ENCODE measurements at places on chromosomes 16 and 17.

DNA sequence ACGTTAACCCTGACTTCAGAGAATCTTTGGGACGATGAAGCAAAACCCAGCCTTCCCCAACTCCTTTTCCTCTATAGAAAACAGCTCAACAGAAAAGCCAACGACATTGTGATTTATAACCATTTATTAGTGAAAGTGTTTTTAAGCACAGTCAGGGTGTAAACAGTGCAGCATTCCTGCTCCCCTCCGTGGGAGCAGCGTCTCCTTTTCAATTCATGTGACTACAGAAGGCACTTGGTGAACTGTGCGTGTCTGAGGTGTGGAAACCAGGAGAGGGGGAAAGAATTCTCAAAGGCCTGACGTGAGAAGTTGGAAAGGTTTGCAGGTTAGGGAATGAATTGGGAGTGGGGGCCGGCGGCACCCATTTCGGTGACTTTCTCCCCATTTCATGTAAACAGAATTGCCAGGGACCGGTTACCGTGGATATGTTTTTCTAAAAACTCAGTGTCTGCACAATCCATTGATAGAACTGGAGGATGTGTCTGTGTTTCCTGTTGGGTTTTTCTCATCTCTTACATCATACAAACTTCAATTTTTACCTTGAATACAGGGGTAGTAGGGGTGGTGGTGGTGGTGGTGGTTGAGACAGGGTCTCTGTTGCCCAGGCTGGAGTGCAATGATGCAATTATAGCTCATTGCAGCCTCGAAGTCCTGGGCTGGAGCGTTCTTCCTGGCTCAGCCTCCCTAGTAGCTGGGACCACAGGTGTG lies 53.1 kb downstream of the NDE1 start:
- no peak for DNase-seq

DNA sequence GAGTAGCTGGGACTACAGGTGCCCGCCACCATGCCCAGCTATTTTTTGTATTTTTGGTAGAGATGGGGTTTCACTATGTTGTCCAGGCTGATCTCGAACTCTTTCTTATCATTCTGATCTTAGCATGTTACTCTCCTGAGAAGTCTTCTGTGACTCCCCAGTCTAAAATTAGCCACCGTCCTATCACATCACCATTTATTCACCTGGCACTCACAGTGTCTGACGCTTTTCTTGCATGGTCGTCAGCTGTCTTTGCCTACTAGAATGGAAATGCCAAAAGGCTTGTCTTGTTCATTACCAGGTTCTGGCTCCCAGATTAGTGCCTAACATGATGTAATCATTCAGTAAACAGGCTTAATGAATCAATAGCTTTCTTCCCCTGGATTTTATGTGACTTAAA lies 23.8 kb downstream of the TOM1L1 start:
- DNase-seq: no peak

DNA sequence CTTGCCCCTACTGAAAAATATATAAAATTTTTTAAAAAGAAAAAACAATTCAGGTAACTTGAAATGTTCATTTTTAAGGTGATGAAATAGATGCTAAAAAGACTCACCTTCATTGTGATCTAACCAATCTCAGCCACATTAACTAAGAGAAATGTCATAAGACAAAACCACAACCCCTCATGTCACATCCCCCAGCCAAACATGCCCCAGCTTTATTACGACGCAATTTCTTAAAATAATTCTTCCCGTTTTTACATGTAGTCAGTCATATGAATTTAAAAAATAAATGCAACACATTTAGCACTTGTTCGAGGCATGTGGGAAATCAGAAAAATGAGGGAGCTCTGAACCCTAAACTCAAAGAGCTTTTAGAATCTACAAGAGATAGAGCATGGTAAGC lies 9.5 kb downstream of the AMFR start:
- no peak for DNase-seq

- DNase-seq: no peak
Measured at GRCh38 chr17:77909236-77909635, 49.3 kb upstream of the TNRC6C start.

GRCh38 chr17:45103269-45103795 lies 29.0 kb downstream of the PLCD3 start:
- no peak for DNase-seq

DNA sequence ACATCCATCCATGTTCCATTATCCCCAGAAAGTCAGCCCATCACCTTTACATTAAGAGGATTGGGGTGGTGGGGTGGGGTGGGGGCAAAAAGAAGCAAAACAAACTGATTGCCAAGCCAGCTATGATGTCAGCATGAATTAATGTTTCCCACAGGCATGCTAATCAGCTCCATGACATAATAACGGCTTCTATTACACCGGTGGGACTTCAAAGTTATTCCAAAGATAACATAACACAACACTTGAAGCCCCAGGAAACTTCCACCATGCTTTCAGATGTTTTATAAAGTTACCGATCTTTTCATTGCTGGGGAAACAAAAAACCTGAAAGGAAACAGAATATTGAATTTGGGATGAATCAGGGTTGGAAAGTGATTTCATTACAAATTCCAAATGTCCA lies 155.9 kb upstream of the IRX5 start:
- no peak for DNase-seq

DNA sequence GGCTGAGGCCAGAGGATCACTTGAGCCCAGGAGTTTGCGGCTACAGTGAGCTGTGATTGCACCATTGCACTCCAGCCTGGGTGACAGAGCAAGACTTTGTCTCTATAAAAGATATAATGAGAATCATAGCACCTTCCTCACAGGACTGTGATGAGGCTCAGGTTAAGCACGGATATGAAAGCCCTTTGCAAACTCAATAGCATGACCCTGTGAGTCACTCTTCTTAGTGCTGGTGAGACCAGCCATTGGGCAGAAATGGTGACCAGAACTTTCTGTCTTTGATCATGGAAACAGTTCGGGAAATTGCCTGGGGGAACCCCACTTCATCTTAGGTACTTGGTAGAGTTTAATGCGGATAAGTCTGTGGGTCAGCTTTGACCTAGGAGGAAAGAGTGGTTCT lies 144.2 kb downstream of the PRKCB start:
- DNase-seq: no peak

DNA sequence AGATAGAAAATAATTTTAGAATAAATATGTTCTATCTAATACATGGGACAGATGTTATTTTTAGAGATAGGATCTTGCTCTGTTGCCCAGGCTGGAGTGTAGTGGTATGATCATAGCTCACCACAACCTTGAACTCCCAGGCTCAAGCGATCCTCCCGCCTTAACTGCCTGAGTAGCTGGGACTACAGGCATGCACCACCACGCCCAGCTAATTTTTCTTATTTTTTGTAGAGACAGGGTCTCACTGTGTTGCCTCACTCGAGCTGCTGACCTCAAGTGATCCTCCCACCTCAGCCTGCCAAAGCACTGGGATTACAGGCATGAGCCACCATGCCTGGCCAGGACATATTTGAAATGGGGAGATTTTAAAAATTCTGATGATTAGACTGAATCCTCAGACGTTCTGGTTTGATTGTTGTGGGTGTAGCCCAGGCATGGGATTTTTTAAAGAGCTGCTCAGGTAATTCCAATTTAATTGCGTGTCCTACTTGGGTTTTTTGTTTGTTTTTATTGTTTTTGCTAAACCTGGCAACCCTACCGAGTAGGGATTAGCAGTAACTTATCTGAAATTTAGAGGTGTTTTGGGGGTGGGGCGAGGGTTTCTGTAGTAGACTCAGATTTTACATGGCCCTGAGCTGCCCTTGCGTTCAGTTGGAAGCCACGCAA lies 142.9 kb downstream of the RAB11FIP4 start:
- DNase-seq: no peak

DNA sequence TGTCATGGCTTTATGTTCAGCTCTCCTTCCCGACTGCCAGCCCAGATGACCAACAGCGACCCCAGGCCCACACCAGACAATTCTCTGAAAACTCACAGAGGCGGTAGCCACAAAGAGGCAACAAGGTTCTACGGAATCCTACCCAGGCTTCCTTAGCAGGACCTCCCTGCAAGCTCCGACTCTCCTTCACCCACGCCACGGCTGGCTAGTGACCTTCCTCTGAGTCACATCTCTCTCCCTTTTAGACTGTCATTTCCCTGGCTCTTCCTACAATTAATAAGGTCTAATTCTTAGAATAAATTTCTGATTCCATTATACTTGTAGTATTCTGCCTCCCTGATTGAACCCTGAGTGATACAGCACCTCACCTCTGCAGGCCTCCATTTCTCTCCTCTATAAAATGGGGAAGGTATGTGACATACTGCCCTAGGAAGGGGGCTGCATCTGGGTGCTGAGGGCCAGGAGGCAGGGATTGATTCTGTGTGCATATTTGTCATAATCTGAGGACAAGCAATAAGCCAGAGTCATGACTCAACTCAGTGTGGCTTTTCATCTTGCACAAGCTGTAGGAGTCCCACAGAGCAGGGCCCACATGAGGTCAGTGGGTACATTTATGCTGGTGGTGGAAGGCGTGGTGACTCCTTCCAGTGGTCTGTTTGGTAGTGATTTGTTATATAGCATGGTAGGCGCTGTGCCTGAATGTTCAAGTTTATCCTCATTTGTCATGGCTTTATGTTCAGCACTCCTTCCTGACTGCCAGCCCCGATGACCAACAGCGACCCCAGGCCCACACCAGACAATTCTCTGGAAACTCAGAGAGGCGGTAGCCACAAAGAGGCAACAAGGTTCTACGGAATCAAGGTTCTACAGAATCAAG lies 46.2 kb downstream of the SMPD3 start:
- DNase-seq: no peak

DNA sequence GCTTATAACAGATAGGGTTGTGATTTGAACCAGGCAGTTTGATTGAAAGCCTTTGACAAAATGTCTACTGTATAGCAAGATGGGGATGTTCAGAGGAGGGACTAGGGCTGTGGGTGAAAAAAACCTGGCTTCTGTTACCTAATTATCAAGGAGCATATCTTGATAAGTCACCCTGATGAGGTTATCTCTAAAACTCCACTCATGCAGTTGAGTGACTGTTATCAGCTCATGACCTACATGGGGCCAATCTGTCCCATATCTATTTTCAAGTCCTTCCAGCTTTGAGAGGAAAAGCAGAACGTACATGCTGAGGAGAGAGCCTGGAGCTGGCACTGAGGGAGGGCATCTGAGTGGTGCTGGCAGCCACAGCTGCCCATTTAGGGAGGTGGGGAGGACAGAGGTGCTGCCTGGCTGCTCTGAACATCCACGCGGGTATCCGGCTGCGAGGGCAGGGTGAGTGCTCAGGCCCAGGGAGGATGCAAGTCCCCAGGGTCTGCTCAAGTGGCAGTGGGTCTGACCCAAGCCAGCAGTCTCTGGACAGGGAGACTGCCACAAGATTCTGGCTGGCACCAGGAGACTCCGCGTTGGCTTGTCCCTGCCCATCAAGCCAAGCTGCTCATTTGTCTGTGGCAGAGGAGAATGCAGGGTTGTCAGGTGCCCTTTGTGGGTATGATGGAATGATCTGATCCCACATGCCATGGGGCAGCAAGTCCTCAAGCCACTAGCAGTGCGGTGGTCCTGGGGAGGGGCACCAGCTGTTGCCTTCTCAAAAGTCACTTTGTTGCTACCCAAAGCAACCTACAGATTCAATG lies 29.2 kb downstream of the ATPAF2 start:
- DNase-seq: no peak

GRCh38 chr17:50976951-50977472 lies 110.9 kb upstream of the TOB1 start:
- no peak for DNase-seq

DNA sequence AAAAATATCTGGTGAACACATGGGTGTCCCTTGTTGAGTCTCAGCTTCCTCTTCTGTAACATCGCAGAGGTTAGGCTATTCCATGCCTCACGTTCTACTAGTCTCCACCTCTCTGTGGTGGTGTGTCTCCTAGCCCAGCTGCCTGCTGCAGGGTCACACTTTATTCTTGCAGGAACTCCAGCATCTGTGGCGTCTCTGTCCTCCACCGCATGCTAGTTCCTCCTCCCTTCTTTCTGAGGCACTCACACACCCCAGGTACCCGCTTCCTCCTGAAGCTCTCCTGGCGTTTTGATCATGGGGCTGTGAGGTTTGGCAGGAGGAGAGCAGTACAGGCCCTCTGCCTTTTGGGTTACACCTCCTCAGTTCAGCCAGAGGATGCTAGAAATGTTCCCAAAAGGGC lies 9.9 kb upstream of the TEX2 start:
- no peak for DNase-seq

- DNase-seq: no peak
Measured at GRCh38 chr16:58638148-58639036, 8.8 kb upstream of the CNOT1 start.

DNA sequence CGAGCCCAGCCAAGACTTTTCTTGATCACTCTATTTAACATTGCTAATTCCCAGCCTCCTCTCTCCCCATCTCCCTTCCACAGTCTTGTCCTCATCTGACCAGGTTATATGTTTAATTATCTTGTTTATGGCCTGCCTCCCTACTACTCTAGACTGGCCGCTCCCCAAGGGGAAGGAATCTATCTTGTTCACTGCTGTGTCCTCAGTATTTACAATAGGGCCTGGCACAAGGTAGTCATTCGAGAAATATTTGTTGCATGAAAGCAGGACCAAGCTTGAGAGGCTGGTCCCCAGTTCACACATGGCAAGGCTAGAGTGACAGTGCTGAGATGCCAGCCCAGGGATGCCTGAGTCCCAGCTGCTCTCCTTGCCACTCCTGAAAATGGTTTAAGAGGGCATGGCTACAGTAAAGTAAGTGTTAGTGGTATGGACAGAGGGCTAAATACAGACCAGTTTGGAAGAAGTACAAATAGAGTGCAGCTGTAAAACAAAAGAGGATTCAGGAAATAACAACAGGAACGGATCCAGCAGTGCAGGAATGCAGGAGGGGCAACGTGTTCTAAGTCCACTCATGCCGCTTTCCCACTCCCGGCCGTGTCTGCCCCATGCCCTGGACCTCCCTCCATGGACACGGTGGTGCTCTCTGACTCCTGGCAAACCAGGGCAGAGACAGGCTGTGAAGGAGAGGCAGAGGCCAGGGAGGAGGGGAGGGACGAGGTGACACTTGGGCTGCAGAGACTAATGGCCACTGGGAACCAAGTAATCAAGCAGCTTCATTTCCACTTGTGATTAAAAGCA lies 65.6 kb downstream of the TOM1L2 start:
- no peak for DNase-seq

- DNase-seq: no peak
Measured at GRCh38 chr17:33373273-33373672, 80.2 kb upstream of the ASIC2 start.

GRCh38 chr17:7977039-7977438 lies 25.4 kb upstream of the GUCY2D start:
- no peak for DNase-seq
